ENCODE measurements at places on chromosomes 3 and 15. TPM values are rescaled to one million over a fixed set of nuclear protein-coding genes. Genes with fewer than 3 reads are reported as not detected.

The CLDN1 gene
- 2.1 TPM for total RNA-seq

- no peaks in the 10 kb centered on the region for H3K27me3 ChIP-seq
- no peaks in the 10 kb centered on the region for H3K36me3 ChIP-seq
- no peak for DNase-seq
- no peaks in the 10 kb centered on the region for H3K4me1 ChIP-seq
- H3K27ac ChIP-seq: no peak overlapping the region
Observed at GRCh38 chr3:165820671-165821123, 16.5 kb downstream of the BCHE start.

DNA sequence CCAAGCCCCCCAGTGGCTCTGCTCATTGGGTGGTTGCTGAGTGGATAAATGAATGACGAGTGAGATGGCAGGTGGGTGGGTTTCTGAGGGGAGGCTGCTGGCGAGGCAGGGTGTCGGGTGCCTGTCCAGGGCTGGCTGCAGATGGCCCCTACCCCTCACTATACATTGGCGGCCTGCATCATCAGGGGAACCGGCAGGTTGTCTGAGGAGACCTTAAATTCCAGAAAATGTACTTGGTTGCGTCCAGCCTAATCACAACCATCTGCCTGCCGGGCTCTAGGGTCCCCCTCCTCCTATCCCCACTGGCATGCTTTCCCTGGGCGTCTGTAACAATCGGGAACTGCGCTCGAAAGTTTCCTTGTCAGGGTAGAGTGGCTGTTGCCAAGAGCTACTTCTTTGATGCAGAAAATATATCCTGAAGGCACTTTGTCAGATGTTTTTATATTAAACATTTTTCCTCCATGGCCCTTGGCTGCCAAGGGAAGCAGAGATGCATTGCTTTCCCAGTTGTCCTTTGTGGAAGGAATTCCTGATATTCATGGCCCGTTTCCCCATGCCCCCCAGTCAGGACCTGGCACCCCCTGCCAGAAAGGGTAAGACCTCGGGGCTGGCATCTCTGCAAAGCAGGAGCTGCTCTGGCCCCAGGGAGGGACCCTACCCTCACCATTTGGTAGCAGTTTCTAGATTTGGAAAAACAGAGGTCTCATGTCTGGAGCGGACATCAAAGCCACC is 22.9 kb downstream of the SMAD6 start:
- H3K4me3 ChIP-seq: no peak overlapping the region
- no peaks in the 10 kb centered on the region for H3K36me3 ChIP-seq
- no peaks in the 10 kb centered on the region for H3K27me3 ChIP-seq
- H3K27ac ChIP-seq: no peak overlapping the region
- peaks cover under 1% of the 10 kb centered on the region for H3K4me1 ChIP-seq

- no peak overlapping the region for H3K27ac ChIP-seq
- peaks cover 15% of the 10 kb centered on the region for H3K27me3 ChIP-seq
- peaks cover 5% of the 10 kb centered on the region for H3K4me1 ChIP-seq
- peak; percentile 80 for DNase-seq
Observed at GRCh38 chr3:39808467-39809180, 785 bp upstream of the MYRIP start.

DNA sequence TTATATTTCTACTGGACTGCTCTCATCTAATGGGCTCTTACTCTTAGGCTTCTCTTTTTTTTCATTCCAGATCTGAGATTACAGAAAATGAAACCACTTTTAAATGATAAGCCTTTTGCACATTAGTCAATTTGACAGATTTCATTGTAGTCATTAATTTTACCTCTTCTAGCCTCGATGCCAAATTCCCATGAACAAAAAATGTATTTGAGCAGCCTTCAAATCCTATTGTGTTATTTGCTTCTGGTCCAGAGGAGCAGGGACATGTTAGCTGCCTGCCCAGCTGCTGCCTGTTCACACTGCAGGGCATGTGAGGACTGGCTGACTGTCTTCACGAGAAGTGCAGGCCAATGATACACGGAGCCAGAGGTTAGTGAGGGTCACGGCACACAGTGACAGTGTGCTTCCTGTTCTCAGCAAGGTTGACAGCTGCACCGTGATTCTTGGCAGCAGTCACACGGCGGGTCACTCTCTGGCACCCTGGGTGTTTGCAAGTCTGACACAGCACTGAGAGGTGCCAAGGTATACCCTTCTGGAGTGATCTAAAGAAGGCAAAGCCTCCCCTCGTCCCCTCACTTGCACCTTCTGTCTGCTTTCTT is 40.8 kb downstream of the KAT2B start:
- H3K4me1 ChIP-seq: no peaks in the 10 kb centered on the region
- H3K27me3 ChIP-seq: no peaks in the 10 kb centered on the region
- no peaks in the 10 kb centered on the region for H3K36me3 ChIP-seq
- no peak overlapping the region for H3K27ac ChIP-seq
- no peak overlapping the region for H3K4me3 ChIP-seq

DNA sequence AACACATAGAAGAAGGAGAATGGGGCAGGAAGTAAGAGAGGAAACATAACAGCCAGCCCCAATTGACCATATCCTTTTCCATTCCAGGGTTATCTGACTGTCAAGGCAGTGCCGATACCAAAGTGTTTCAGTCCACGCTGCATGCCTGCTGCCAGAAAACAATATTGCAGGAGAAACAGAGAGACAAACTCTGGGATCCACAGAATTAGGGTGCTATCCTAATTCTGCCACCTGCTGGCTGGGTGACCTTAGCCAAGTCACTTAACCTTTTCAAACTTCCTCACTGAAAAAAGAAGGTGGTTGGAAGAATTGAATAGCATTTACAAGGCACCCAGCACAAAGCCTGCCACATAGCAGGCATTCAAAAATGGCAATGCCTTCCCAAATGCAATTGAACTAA is 32.0 kb downstream of the GLB1 start:
- no peak overlapping the region for H3K27ac ChIP-seq
- no peaks in the 10 kb centered on the region for H3K4me1 ChIP-seq
- no peak for DNase-seq
- no peaks in the 10 kb centered on the region for H3K27me3 ChIP-seq
- no peak overlapping the region for H3K4me3 ChIP-seq
- H3K36me3 ChIP-seq: peaks cover 34% of the 10 kb centered on the region

GRCh38 chr15:101204739-101205535 is 46.9 kb downstream of the CHSY1 start:
- no peak overlapping the region for H3K4me3 ChIP-seq
- H3K27ac ChIP-seq: no peak overlapping the region
- DNase-seq: no peak
- no peaks in the 10 kb centered on the region for H3K27me3 ChIP-seq
- H3K4me1 ChIP-seq: peaks cover 5% of the 10 kb centered on the region

DNA sequence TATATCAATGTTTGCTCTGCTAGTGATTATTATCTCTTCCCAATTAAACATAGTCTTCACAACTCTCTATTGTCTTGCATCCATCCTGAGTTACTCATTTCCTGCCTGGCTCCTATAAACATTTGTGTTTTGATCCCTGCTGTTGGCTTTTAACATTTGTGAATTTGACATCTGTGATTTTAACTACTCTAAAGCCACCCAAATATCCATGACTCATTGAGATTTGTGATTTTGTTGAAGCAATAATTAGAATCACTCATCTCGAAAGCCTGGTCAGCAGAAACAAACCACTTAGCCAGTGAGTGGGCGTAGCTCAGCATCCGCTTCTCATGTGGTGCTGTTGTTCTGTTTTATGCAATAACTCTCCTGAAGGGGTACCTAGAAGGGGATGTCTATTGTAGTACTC is 174.3 kb upstream of the ZBTB20 start:
- peaks cover 10% of the 10 kb centered on the region for H3K4me1 ChIP-seq
- DNase-seq: no peak
- H3K36me3 ChIP-seq: peaks cover 4% of the 10 kb centered on the region

GRCh38 chr15:70101459-70102113 is 3.9 kb upstream of the TLE3 start:
- H3K27ac ChIP-seq: no peak overlapping the region
- no peaks in the 10 kb centered on the region for H3K36me3 ChIP-seq
- peak overlapping the region; percentile 93 for H3K4me3 ChIP-seq
- DNase-seq: peak; percentile 77

DNA sequence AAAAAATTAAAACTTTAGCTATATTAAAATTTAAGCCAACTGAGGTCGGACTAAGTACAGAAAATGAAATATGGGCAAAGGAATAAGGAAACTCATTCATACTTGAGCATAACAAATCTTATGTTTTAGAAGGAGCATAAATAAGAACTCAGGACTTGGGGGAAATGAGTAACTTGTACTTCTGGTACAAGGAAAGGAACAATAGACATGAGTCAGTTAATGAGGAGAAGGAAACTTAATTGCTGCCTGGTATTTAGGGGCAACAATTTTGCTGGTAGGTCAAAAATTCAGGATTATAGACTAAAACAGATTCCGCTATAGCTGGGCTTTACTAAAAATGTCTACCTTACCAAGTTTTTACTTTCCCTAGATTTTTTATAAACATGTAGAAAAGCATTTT is 113.1 kb downstream of the MYO5A start:
- H3K36me3 ChIP-seq: no peaks in the 10 kb centered on the region
- no peaks in the 10 kb centered on the region for H3K27me3 ChIP-seq
- no peak overlapping the region for H3K27ac ChIP-seq
- no peak overlapping the region for H3K4me3 ChIP-seq
- H3K4me1 ChIP-seq: peaks cover 2% of the 10 kb centered on the region

GRCh38 chr3:10771486-10772270 is 44.4 kb upstream of the SLC6A11 start:
- no peak for DNase-seq
- no peaks in the 10 kb centered on the region for H3K36me3 ChIP-seq
- H3K27me3 ChIP-seq: no peaks in the 10 kb centered on the region
- H3K4me1 ChIP-seq: no peaks in the 10 kb centered on the region
- H3K4me3 ChIP-seq: no peak overlapping the region

- H3K4me3 ChIP-seq: no peak overlapping the region
- H3K27ac ChIP-seq: no peak overlapping the region
- DNase-seq: no peak
- no peaks in the 10 kb centered on the region for H3K36me3 ChIP-seq
- H3K4me1 ChIP-seq: peaks cover 4% of the 10 kb centered on the region
- H3K27me3 ChIP-seq: no peaks in the 10 kb centered on the region
Observed at GRCh38 chr3:39469945-39470344, 2.5 kb downstream of the MOBP start.

DNA sequence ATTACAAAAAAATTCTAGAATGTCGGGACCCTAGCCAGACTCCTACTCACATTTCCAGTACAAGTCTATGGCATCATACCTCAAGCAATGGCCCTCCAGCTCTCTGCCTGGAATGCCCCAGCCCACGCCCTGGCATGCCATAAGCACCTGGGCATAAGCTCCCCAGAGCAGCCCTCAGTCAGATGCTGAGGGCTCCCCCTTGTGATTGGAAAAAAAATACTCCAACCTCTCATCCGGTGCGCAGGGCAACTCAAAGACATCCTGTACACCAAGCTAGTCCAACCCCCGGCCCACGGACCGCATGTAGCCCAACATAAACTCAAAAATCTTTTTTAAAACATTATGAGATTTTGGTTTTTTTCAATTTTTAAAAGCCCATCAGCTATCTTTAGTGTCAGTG is 115.4 kb downstream of the NEK10 start:
- H3K4me3 ChIP-seq: no peak overlapping the region
- H3K27me3 ChIP-seq: no peaks in the 10 kb centered on the region
- DNase-seq: peak; percentile 64

DNA sequence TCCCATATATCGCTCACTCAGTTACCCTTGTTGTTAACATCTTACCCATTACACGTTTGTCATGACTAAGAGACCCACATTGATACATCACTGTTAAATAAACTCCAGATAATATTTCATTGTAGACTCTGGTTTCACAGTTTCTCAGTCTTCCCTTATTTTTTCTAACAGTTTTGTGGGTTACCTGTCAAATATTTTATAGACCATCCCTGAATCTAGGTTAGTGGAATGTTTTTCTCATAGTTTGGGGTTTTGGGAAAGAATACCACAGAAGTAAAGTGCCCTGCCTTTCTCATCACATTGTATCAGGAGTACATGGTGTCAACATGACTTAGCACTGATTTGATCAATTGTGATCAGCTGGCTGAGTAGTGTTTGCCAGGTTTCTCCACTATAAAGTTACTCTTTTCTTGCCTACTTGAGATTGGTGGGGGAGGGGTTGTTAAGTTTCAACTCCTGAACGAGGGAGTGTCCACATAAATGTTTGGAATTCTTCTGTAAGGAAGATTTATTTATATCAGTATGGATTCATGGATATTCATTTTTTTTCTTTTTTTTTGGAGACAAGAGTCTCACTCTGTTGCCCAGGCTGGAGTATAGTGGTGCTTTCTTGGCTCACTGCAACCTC is 25.9 kb downstream of the RNF111 start:
- no peak overlapping the region for H3K27ac ChIP-seq
- H3K4me3 ChIP-seq: no peak overlapping the region
- peaks cover 18% of the 10 kb centered on the region for H3K36me3 ChIP-seq
- no peaks in the 10 kb centered on the region for H3K27me3 ChIP-seq
- no peaks in the 10 kb centered on the region for H3K4me1 ChIP-seq
- DNase-seq: no peak

DNA sequence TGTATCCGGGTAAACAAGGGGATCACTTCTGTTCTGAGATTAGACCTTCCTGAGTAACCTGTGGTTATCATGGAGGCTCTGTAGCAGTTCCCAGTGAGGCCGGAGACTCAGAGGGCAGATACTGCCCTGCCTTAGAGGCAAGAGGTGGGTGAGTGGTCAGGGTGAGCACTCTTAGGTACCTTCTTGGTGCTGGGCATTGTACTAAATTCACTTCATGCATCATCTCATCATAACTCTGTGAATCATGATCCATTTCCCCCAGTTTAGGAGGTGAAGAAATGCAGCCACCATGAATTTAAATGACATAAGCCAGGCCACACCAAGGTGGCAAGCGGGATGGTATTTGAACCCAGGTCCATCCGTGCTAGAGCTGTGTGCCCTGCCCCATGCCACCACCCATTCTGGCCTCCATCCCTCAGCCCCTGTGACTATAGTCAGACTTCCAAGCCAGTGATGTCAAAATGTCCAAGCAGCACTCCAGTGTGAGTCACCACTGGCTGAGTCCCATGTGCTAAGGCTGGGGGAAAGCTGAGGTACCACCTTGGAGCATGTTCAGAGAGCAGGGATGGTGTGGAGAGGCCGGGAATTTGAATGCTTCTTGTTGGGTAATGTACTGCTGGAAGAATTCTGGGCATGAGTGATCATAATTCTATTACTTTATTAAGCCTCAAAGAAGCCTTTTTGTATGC is 88.8 kb downstream of the EPHB1 start:
- H3K36me3 ChIP-seq: no peaks in the 10 kb centered on the region
- DNase-seq: no peak
- no peaks in the 10 kb centered on the region for H3K27me3 ChIP-seq
- H3K4me3 ChIP-seq: no peak overlapping the region
- no peak overlapping the region for H3K27ac ChIP-seq
- peaks cover 6% of the 10 kb centered on the region for H3K4me1 ChIP-seq

GRCh38 chr3:107997671-107998070 is 93.2 kb downstream of the CD47 start:
- H3K27ac ChIP-seq: no peak overlapping the region
- no peaks in the 10 kb centered on the region for H3K27me3 ChIP-seq
- no peak overlapping the region for H3K4me3 ChIP-seq
- no peak for DNase-seq

GRCh38 chr3:100650651-100651619 is 41.5 kb downstream of the ADGRG7 start:
- H3K4me3 ChIP-seq: no peak overlapping the region
- no peaks in the 10 kb centered on the region for H3K27me3 ChIP-seq
- H3K4me1 ChIP-seq: no peaks in the 10 kb centered on the region
- no peaks in the 10 kb centered on the region for H3K36me3 ChIP-seq
- no peak for DNase-seq

GRCh38 chr3:42532229-42532628 is 29.8 kb downstream of the VIPR1 start:
- no peaks in the 10 kb centered on the region for H3K36me3 ChIP-seq
- no peak overlapping the region for H3K4me3 ChIP-seq
- H3K4me1 ChIP-seq: peaks cover 12% of the 10 kb centered on the region
- H3K27me3 ChIP-seq: no peaks in the 10 kb centered on the region
- H3K27ac ChIP-seq: no peak overlapping the region

Measured in H9 (cell line).